Neural progenitor cell (in vitro differentiated cells): ENCODE measurements at places on chromosomes 5 and 9.

GRCh38 chr5:73902327-73903051 lies 276.5 kb downstream of the ARHGEF28 start:
- DNase-seq: peak; percentile 65

DNA sequence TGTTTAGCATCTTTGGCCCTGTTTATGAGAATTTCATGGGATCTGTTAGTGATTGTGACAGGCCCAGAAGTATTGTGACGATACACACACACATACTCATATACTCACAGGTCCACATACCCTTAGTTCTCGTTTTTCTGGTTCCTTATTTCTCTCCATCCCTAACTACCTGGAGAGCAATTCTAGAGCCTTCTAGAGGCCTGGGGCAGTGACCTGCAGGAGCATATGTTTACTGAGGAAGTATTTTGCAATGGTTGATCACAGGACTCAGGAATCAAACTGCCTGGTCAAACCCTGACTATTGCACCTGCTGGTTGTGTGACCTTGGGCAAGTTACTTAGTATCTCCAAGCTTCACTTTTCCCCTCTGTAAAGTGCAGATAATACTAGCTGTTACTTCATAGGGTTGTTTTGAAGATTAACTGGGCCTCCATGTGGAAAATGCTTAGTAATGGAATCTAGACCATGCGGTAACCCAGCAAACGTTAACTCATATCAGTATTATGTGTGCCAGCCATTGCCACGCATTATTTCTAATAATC lies 8.7 kb downstream of the PAPPA start:
- DNase-seq: no peak

DNA sequence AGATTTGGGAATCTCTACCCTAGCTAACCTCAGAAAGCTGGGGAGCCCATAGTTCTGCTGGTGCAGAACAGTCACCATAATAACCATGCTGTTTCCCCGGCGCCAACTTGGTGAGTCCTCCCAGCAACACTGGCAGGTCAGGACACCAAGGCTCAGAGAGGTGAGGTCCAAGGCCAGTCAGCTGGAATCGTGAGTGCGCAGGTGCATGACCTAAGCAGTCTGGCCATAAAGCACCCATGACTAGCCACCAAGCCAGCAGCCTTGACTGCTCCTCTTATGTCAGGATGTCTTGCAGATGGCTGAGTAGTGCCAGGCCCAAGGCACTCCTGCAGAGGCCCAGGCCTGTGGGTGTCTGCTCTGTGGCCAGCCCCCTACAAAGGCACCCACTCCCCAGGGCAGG lies 2.6 kb downstream of the RNF44 start:
- DNase-seq: no peak

DNA sequence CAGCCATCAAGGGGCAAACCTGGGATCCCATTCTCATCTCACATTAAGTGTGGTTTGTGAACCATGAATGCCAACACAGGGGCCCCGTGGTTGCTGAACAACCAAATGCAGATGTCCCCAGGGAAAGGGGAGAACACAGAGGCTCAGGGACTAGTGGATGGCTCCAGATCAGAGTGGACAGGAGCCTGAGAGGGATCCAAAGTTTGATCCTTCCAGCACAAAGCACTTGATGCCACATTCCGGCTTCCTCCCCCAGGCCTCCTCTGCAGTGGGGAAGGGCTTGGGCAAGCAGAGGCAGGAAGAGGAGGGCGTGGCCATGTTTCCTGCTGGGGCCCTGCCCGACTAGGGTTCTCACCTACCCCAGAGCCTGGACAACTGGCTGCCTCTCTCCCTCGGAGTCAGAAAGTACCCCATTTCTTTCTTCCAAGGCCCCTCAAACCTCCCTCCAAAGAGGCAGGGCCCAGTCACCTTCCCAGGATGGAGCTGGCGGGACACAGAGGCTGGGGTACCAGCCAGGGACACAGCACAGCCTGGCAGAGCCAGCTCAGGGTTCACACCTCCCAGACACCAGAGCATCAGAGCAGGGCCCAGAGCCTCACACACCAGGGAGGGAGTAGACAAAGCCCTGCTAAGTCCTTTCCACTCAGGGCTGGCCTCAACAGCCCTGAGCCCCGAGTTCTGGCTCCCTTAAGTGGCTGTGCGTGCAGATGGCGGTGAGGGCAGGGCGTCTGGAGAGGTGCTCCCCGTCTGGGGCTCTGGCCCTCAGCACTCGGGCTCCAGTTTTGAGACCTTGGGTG lies 4.3 kb upstream of the RNF44 start:
- peak; percentile 62 for DNase-seq

DNA sequence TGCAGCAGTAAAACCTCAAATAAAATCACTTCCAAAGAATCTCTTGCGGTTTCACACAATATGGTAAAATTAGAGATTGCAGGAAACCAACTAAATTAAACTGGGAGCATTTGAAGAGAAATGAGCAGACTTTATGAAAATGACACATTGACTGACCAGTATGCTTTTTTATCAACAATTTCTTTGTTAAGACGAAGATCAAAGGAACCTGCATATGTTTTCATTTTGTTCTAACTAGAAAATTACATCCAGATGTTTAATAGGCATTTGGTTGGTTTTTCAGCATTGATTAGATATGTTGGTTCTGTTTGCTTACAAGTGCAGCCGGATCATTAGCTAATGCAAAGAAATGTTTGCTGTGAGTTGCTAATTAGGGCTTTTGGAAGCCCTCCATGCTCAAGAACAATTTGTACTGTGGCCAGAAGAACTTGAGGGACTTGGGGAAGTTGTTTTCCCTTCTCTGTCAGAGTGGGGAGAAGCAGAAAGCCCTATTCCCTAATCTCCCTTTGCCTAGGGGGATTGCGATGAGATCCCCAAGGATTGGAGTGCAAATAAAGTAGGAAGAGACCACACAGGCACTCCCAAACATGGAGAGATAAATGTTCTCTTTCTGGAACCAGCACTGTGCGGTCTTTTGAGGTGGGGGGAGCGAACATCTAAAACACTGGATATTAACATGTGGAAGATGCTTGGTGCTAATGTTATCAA lies 4.5 kb upstream of the TLE1 start:
- no peak for DNase-seq

- no peak for DNase-seq
These were observed 97.1 kb upstream of the PRSS3 start for GRCh38 chr9:33698267-33698666.

GRCh38 chr5:13692172-13692571 lies 252.3 kb downstream of the DNAH5 start:
- no peak for DNase-seq

- DNase-seq: no peak
These were observed 32.4 kb downstream of the TLE1 start for GRCh38 chr9:81656871-81657337.

DNA sequence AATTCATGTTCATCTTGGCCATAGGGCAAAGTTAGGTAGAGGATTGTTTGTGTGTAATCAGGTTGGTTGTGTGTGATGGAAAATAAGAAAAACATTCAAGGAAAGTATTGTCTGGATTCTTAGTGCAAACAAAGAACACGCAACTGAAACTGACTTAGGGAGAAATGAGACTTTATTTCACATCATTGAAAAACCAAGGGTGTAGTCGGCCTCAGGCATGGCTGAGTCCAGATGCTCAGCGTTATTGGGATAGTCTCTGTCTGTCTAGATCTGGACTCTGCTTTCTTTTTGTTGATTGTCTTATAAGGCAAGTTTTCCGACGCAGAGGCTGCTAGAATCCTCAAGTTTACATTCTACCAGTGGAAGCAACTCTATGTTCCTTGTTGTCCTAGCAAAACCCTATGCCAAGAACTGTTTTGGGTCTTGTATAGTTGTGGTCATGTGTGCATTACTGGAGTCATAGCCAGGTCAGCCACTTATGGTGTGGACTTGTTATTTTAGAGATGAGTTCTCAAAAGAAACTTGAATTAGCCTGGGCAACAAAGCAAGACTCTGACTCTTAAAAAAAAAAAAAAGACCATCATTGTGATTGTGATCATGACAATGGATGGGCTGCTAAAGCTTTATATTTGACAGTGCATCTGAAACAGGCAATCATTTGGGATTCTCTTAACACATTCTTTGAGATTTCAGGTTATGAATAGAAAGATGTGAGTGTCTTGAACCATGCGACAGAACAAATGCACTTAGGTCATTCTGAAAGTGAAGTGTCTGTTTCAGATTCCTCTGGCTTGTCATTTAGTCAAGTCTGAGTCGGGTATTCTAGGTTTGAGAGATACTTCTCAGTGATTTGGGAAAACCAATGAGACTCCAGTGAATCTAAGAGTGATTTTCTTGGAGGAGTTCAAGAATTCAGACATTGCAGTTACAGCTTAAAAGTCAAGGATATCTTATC lies 82.6 kb downstream of the DOCK2 start:
- no peak for DNase-seq
